ENCODE measurements at places on chromosomes 11 and 22.

- no peak for DNase-seq
Observed at GRCh38 chr22:36397131-36398093, 9.6 kb upstream of the MYH9 start.

DNA sequence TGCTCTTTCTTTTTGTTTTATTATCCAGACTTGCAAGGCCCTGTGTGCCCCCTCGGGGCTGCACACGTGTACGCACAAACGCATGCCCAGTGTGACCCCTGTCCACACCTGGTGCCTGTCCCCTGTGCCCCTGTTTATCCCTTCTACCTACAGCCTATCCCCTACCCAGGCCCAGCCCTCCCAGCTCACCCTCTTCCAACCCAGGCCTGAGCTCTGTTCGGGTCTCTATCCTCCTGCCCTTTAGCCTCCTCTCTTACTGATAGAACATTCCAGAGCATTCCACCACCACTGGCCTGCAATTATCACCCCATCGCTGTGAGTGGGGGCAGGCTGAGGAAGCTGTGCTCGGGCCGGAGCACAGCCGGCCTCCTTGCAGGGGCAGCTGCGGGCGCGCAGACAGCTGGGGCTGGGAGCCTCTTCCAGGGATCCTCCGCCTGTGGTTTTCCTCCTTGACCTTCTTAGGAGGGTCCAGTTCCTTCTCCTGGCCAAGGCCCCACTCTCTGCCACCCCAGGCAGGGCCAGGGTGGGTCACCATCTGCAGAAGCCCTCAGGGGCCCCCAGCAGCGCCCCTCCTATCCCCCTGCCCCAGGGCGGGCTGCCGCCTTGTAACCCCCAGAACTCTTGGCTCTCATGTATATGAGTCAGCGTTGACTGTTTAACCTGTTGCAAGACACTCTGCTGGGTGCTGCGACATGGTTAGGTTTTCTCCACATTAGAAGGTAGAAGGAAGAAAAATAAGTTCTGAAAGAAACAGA lies 41.8 kb upstream of the KCNQ1OT1 start:
- no peak for DNase-seq

GRCh38 chr22:24115247-24116207 lies 65.8 kb upstream of the SUSD2 start:
- no peak for DNase-seq

- no peak for DNase-seq
Observed at GRCh38 chr11:109806205-109806604, 287.0 kb upstream of the ZC3H12C start.

GRCh38 chr22:19689408-19689807 lies 24.9 kb upstream of the SEPTIN5 start:
- no peak for DNase-seq

- DNase-seq = no peak
Observed at GRCh38 chr11:61544466-61544865, 35.9 kb downstream of the LRRC10B start.

DNA sequence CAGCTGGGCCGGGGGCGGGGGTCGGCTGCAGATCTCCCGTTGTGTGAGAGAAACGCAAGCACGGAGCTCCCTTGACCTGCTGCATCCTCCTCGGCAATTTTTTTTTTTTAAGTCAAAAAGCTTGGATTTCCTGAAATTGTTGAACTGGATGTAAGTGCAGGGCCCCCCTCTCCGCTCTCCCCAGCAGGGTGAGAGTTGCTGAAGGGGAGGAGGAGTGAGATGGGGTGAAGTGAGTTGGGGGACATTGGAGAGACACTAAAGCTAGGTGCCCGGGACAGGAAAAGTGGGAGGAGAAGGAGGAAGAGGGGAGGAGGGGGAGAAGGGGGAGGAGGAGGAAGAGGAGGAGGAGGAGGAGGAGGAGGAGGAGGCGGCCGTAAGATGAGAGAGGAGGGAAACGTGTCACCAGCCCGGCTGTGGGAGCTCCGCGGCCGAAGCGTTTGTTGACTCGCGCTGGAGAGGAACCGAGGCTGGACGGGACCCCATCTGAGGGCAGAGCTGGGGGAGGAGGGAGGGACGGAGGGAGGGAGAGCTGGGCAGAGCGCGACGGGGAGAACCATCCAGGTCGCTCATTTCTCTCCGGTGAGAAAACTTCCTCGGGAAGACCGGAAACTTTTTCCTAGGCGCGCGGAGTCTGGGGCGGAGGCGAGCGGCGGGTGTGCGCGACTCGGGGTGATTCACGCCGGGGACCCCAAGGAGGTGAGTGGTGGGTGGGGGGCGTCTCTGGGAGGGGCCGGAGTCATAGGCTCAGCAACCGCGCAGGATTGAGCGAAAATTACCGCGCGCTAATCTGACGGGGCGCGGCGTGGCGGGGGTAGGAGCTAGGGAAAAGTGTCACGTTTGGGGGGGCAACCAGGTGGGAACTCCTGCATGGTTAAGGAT lies 80.2 kb downstream of the PRR5L start:
- no peak for DNase-seq

DNA sequence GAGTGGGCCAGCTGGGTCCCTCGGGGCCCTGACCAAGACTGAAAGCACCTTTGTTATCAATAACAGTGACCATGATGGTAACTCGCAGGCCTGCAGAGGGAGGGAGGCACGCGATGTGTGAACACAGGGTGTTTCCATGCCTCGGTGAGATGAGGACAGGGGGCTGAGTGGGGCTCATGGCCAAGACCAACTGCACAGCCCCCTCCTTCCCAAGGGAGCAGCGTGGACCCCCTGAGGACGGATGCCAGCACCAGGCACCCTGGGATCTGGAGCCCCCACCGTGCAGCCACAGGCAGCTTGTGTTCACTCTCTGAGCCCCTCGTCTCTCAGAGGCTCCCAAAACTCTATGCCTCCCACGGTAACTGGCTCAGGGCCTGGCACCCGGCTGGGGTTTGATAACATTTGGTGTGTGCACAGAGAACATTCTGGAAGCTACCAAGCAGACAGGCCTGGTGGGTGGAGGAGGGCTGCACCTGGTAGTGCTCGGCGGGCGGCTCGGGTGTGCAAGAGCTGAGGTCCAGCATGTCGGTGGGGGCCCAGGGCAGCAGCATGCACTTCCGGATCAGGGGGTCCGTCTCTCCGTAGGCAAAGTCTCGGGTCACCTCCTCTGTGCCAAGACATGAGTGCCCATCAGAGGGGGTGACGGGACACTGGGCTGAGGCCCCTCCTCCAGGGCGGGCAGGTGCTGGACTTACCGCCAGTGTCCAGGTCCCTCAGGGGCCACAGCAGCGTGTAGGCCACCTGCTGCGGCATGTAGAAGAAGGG lies 7.6 kb downstream of the TTLL12 start:
- DNase-seq = no peak

- no peak for DNase-seq
Observed at GRCh38 chr11:130396965-130397364, 31.4 kb downstream of the ADAMTS8 start.

DNA sequence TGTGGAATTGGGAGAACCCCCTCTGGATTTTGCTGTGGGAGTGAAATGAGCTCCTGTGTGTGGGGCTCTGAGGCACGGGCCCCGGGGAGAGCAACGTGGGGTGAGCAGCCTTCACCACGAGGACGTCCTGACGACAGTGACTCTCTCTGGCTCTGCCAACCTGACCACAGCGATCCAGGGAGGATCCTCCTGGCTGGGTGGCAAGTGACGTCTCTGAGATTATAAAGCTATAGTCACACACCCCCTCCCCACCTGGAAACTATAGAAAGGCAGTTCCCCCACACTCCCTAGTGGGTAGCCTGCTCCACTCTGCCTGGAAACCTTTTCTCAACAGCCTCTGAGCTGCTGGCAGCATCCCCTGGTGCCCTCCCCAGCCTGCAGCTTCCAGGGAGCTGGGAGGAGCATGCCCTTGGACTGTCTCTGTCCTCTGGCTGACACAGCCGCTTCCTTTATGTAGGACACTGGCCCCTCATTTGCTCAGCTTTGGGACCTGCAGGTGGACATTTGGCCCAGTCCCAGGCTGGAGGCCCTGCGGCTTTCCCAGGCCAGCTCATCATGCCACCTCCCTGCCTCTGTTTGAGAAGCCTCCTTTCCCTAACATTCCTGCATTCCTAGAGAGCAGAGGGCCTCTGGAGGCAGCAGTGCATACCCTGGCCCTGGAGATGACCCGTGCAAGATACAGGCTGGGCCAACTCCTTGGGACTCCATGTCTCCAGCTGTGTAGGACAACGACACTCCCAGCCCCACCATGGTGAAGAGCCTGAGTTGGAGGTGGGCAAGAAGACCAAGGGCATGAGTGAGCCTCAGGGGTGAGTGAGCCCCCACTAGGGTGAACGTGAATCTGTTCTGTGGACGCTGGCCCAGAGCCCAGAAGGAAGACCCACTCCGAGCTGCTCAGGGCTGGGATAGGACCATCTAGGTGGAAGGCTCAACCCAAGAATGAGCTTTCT lies 314.0 kb downstream of the NTM start:
- DNase-seq = no peak

DNA sequence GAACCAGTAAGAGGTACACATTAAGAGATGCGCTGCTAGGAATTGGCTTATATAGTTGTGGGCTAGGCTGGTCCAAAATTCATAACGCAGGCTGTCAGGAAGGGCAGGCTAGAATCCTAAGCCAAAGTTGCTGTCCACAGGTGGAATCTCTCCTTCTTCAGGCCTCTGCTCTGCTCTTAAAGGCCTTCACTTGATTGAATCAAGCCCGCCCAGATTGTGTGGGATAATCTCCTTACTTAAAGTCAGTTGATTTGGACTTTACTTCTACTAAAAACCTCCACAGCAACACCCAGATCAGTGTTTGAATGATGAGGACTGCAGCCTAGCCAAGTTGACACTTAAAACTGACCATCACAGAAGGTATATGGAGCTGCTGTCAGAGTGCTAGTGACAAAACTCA lies 68.8 kb downstream of the LRRC32 start:
- DNase-seq = no peak

GRCh38 chr22:20238536-20238900 lies 29.6 kb downstream of the RTN4R start:
- peak; percentile 44 for DNase-seq

DNA sequence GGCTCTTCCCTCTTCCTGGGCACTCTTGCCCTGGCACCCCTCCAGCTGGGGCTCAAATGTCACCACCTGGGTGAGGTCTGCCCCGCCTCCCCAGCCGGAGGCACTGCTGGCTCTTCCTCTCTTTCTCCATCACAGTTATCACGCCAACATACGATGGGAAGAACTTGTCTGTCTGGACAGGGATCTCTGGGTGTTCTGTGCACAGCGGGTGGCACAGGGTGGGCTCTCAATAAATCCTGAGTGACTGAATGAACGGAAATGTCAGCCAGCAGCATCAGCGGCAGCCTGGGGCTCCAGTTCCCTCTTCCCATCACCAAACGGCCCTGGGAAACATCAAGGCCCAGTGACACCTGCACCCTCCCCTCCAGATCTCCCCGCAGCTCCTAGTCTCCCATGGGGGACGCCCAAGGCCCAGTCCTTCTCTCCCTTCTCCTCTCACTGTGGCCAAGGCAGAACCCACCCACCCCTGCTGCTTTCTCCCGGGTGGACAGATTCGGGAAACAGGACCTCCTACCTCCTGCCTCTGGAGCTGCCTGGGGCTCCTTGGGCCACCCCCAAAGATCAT lies 440 bp upstream of the SLC25A45 start:
- DNase-seq = no peak

GRCh38 chr11:131724436-131724975 lies 354.1 kb downstream of the NTM start:
- DNase-seq = no peak

DNA sequence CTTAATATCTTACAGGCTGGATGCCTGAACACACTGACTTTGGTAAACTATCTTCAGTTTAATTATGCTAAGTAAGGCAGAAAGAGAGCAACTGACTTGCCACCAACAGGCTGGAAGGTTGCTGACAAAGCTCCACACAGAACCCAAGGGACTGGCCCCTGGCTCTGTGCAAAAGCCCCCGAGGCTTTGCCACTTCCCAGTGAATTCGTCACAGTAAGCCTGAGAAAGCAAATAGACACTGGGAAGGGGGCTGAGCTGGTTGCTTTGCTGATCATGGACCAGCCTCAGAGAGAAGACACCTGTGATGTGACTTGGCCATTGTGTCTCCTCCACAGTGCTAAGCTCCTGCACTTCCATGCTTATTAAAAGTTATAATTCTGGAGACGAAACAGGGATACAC lies 91.7 kb downstream of the BLID start:
- DNase-seq = no peak

DNA sequence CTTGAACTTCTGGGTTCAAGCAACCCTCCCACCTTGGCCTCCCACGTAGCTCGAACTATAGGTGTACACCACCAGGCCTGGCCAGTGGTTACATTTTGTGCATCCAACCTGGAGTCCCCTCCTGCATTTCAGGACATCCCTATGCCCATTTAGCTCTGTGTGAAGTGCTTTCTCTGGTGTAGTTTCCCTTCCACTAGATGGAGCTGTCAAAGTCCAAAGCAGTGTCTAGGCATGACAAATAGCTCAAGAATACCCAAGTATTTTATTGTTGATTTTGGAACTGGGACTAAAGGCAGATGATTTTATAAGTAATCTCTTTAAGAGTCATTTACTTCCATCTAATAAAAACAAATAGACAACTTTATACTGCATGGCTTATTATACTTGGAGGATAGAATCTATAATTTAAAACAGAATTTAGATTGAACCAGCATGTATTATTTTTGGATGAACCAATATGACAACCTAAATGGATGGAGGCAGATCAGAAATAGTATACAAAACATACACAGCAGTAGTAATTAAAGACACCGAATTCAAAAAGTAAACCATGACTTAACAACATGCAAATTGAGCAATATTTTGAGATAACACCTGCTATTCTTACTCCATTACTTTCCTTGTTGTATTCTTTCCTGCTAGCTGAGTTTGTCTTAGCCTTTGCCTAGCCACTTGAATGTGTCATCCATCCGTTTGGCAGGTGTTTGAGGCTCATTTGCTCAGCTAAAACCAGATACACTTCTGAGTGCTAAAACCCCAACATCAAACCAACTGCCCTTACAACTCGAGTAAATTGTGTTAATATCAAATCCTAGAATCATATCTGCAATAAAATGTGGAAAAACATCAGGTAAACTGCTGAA lies 37.7 kb downstream of the EIF4ENIF1 start:
- peak; percentile 5 for DNase-seq

GRCh38 chr11:789943-790342 lies at the start of gene CEND1:
CEND1 (minus strand) TSS chr11:790090; CDS start chr11:788576, 1,514 bp downstream.
- DNase-seq = no peak

DNA sequence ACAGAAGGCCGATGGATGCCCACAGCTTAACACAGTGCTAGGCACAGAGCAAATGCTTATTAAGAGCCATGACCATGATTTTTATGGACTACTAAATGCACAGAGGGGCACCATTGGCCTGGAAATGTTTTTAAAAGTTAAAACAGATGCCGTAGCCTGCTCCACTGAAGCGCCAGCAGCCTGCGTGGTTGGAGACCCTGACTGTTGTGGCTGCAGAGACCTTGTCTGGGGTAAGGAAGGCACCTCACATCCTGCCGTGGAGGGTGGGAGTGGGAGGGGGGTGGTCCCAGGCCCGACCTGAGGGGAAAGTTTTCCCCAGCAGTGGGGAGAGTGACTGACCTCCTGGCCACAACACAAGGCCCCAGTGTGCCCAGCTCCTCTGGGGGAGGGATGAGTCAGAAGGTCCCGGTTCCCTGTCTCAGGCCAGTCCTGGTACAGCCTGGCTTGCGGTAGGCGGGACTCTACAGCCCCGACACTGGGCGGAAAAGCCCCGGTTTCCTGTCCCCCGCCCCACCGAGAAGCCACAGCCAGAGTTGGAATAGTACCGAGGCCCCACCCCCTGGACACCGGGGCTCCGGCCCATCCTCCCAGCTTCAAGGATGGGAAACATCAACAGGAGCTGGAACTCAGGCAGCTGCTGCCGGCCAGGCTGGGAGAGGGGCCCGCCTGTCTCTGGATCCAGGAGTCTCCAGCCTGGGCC lies 7.0 kb downstream of the CHST1 start:
- peak; percentile 69 for DNase-seq

Data from NT2/D1 (cell line).